ENCODE measurements at places on chromosomes 7 and 10. TPM values are rescaled to one million over a fixed set of nuclear protein-coding genes. Genes with fewer than 3 reads are reported as not detected.

The OR6B1 gene
- not detected for total RNA-seq

The CREB5 gene
- total RNA-seq, result 27.1 TPM

The MMRN2 gene
- 50.5 TPM for total RNA-seq

The C7orf57 gene
- total RNA-seq, result not detected

The FBXL13 gene
- total RNA-seq, result 1.4 TPM

The PTER gene
- 11.6 TPM for total RNA-seq

The MRLN gene
- not detected for total RNA-seq

The CACNA2D1 gene
- 40.7 TPM for total RNA-seq

The SPACDR gene
- 1.0 TPM for total RNA-seq

The TRIM74 gene
- 0.84 TPM for total RNA-seq

The CDC14C gene
- not detected for total RNA-seq

The AGR2 gene
- not detected for total RNA-seq

The OTUD1 gene
- 19.8 TPM for total RNA-seq

The WNT8B gene
- not detected for total RNA-seq

The RRP12 gene
- 25.1 TPM for total RNA-seq

The GPR22 gene
- total RNA-seq, result not detected

The LDB1 gene
- 43.0 TPM for total RNA-seq

The SSC4D gene
- 0.33 TPM for total RNA-seq

The ZPBP gene
- total RNA-seq, result not detected

The NEUROG3 gene
- total RNA-seq, result not detected

- H3K27me3 ChIP-seq, result no peaks in the 10 kb centered on the region
- no peaks in the 10 kb centered on the region for H3K36me3 ChIP-seq
- no peak overlapping the region for H3K4me3 ChIP-seq
- no peak for DNase-seq
- no peak overlapping the region for H3K27ac ChIP-seq
Observed at GRCh38 chr10:60396766-60397165, 7.1 kb upstream of the ANK3 start.

DNA sequence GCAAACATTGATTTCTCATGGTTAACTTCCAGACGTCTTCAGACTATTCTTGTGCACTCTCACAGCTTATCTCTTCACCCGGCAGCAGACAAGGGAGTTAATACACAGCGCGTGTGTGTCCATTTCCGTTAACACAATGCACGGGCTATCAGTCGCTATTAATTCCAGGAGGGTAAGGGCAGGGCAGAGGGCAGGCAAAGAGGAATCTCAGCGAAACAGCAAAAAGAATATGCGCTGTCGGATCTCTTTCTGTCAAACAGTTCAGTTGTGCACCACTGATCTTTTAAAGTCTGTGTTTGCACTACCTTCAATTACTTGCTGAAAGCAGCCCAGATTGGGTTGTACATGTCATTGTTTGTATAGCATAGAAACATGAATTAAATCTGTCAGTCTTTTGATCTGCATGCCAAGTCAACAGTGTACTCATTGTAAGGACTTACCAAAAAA lies 41.1 kb upstream of the CABCOCO1 start:
- H3K4me3 ChIP-seq, result no peak overlapping the region
- DNase-seq, result no peak
- H3K4me1 ChIP-seq, result no peaks in the 10 kb centered on the region

DNA sequence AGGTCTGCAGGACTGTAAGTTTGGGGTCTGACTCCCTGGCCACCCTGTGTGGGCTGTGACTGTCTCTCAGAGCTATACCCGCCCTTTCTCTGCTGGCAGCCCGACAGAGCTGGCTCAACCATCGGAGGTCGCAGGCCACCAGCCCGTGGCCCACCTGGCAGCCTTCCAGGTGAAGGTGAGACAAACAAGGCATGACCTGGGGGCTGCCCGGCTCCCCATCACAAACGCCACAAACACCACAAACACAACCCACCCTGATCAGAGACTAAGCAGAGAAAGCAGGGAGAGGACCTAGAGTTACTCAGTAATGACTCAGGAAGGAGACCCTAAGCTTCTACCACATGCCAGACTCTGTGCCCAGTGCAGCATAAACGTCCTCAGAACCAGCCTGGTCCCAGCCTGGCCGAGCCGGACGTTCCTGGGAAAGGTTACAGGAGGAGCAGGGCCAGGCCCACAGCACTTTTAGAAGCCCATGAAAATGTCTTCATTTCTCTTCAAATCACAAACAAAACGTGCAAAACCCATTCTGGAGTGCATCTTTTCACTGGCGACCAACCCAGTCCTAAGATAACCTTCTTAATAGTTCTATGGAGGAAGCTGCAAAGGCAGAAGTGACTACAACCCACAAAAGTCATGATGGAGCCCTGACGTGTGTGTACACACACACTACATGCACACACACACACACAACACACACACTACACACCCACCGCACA lies 66.8 kb downstream of the MKI67 start:
- peak; percentile 78 for DNase-seq
- H3K27ac ChIP-seq, result no peak overlapping the region
- no peak overlapping the region for H3K4me3 ChIP-seq
- H3K4me1 ChIP-seq, result peaks cover 3% of the 10 kb centered on the region
- no peaks in the 10 kb centered on the region for H3K27me3 ChIP-seq

- H3K27ac ChIP-seq, result no peak overlapping the region
- no peak for DNase-seq
- no peak overlapping the region for H3K4me3 ChIP-seq
- no peaks in the 10 kb centered on the region for H3K36me3 ChIP-seq
Observed at GRCh38 chr10:125515571-125515970, 167.4 kb downstream of the TEX36 start.

DNA sequence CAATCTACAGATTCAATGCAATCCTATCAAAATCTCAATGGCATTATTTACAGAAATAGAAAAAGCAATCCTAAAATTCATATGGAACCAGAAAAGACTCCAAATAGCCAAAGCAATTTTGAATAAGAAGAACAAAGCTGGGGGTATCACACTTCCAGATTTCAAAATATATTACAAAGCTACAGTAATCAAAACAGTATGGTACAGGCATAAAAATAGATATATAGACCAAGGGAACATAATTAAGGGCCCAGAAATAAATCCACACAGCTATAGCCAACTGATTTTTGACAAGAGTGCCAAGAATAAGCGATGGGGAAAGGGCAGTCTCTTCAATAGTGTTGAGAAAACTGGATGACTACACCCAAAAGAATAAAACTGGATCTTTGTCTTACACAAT lies 251.9 kb upstream of the FOXK1 start:
- no peak for DNase-seq
- H3K4me3 ChIP-seq, result no peak overlapping the region
- H3K36me3 ChIP-seq, result no peaks in the 10 kb centered on the region
- no peak overlapping the region for H3K27ac ChIP-seq
- no peaks in the 10 kb centered on the region for H3K27me3 ChIP-seq

GRCh38 chr10:34618611-34619010 lies 196.5 kb downstream of the PARD3 start:
- no peaks in the 10 kb centered on the region for H3K36me3 ChIP-seq
- H3K4me1 ChIP-seq, result no peaks in the 10 kb centered on the region
- DNase-seq, result no peak
- H3K4me3 ChIP-seq, result no peak overlapping the region

- H3K27me3 ChIP-seq, result no peaks in the 10 kb centered on the region
- DNase-seq, result no peak
- no peak overlapping the region for H3K4me3 ChIP-seq
Observed at GRCh38 chr10:78772986-78773530, 295.7 kb upstream of the ZMIZ1 start.

GRCh38 chr7:139627831-139628230 lies 104.3 kb downstream of the CLEC2L start:
- no peaks in the 10 kb centered on the region for H3K27me3 ChIP-seq
- no peaks in the 10 kb centered on the region for H3K36me3 ChIP-seq
- DNase-seq, result no peak
- no peak overlapping the region for H3K27ac ChIP-seq

DNA sequence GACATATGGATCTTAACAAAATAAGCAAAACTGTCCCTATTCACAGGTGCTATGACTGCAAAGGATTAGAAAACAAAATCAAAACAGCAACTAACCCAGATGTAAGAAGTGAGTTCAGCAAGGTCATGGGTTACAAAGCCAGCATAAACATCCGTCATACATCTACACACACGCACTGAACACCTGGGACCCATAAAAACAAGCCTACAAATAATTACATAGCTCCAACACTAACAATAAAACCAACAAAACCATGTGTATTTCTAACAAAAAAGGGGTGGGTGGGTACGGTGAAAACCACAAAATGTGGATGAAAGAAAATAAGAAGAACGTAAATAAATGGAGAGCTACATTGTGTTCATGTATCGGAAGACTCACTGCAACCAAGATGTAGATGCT lies 256.8 kb downstream of the ELFN1 start:
- H3K4me1 ChIP-seq, result no peaks in the 10 kb centered on the region
- DNase-seq, result no peak
- H3K36me3 ChIP-seq, result no peaks in the 10 kb centered on the region
- H3K27ac ChIP-seq, result no peak overlapping the region

- no peak overlapping the region for H3K4me3 ChIP-seq
- H3K4me1 ChIP-seq, result no peaks in the 10 kb centered on the region
- H3K27ac ChIP-seq, result no peak overlapping the region
- no peaks in the 10 kb centered on the region for H3K36me3 ChIP-seq
- H3K27me3 ChIP-seq, result no peaks in the 10 kb centered on the region
- no peak for DNase-seq
Observed at GRCh38 chr10:48508791-48509772, 95.8 kb downstream of the ARHGAP22 start.

DNA sequence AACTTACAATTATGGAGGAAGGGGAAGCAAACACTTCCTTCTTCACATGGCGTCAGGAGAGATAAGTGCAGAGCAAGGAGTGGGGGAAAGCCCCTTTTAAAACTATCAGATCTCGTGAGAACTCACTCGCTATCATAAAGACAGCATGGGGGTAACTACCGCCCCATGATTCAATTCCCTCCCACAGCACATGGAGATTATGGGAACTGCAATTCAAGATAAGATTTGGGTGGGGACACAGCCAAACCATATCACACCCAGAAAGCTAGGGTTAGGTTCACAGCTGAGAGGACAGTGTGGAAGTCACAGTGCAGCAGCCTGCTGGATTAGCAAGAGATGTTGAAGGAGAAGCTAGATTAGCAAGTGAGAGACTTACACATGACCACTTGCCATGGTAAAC lies 81.6 kb downstream of the CRTAC1 start:
- no peak for DNase-seq
- H3K27me3 ChIP-seq, result no peaks in the 10 kb centered on the region
- H3K4me1 ChIP-seq, result no peaks in the 10 kb centered on the region
- no peak overlapping the region for H3K4me3 ChIP-seq
- no peak overlapping the region for H3K27ac ChIP-seq

DNA sequence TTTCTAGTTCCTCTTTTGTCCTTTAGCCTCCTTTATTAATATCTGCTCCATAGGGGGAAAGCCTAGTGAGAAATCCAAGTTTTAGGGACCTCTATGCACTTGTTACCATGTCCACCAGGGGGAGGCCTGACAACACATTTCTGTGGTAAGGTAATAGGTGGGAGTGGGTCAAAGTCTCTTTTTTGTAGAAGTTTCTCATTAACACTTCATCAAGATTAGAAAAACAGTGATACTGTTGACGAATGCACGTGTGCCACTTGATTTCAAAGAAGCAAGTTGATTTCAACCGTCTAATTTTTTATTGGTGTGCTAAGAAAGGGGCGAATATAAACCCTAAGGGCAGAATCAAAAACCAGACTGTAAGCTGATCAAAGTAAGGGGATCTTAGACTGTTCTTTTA lies 30.6 kb downstream of the CISD1 start:
- no peak overlapping the region for H3K27ac ChIP-seq
- no peaks in the 10 kb centered on the region for H3K36me3 ChIP-seq
- H3K4me1 ChIP-seq, result no peaks in the 10 kb centered on the region
- DNase-seq, result peak; percentile 55
- no peaks in the 10 kb centered on the region for H3K27me3 ChIP-seq

GRCh38 chr10:127563718-127564553 lies 14.8 kb downstream of the NPS start:
- H3K27me3 ChIP-seq, result no peaks in the 10 kb centered on the region
- DNase-seq, result no peak
- no peaks in the 10 kb centered on the region for H3K36me3 ChIP-seq
- no peak overlapping the region for H3K27ac ChIP-seq
- no peak overlapping the region for H3K4me3 ChIP-seq

DNA sequence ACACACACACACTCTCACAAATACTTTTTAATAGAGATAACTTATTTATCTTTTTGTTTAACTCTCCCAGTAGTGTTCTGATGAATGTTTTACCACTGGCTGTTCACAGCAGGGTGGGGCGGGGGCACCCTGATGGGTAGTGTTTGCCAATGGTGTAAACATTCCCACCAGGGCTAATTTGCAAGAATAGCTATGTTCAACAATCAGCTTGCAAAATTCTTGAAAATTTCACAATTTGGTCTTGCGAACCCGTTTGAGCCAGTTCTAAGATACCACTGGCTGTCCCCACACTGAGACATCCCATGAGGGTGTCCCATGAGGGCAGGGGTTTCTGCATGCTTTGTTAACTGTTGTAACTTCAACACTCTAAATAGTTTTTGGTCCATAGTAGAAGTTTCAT lies 348.5 kb downstream of the CXCL12 start:
- H3K4me1 ChIP-seq, result no peaks in the 10 kb centered on the region
- H3K27ac ChIP-seq, result no peak overlapping the region

GRCh38 chr10:79242620-79243152 lies 104.6 kb upstream of the PPIF start:
- H3K36me3 ChIP-seq, result no peaks in the 10 kb centered on the region
- H3K4me3 ChIP-seq, result peak overlapping the region; percentile 70
- DNase-seq, result peak; percentile 89
- H3K27me3 ChIP-seq, result no peaks in the 10 kb centered on the region

DNA sequence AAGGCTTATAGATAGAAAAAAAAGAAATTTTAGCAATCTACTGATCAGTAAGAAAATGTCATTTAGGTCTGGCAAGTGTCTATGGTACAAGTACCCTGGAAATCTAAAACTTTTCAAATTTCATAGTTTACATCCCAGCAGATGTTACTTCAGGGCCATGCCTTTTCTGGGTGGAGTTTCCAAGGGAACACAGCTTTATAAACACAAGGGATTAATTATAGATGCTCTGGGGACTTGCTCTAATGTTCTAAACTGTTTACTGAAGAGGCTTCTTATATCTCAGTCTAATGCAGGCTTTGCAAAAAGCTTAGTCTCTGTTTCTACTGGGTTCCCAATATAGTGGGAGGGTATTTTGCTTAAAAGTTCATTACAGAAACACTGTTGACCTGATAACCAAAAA lies 3.1 kb downstream of the CD36 start:
- no peak overlapping the region for H3K4me3 ChIP-seq
- H3K27ac ChIP-seq, result no peak overlapping the region
- H3K27me3 ChIP-seq, result no peaks in the 10 kb centered on the region
- no peaks in the 10 kb centered on the region for H3K36me3 ChIP-seq
- DNase-seq, result no peak

GRCh38 chr7:25187932-25188331 lies 40.4 kb downstream of the NPVF start:
- no peak overlapping the region for H3K27ac ChIP-seq
- H3K4me3 ChIP-seq, result no peak overlapping the region
- no peaks in the 10 kb centered on the region for H3K27me3 ChIP-seq
- no peaks in the 10 kb centered on the region for H3K36me3 ChIP-seq
- H3K4me1 ChIP-seq, result no peaks in the 10 kb centered on the region
- no peak for DNase-seq

DNA sequence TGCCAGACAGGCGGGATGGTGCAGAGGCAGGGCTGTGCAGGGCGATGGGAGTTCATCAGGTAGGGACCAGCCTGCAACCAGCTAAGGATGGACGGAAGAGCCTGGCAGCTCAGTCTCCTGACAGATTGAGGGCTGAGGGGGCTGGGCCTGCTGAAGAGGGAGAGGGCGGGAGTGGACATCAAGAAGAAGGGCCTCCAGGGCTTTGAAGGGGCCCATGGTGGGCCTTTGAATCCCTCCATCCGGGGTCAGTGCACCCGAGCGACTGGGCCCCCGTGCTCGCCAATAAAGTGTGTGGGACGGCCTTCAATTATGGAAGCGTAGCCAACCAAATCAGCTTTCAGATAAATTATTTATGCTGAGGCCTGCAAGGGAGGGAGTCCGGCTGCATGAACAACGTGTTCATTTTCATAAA lies 431.2 kb downstream of the RPS24 start:
- no peak overlapping the region for H3K4me3 ChIP-seq
- DNase-seq, result no peak
